ENCODE measurements at places on chromosomes 6 and 20.

DNA sequence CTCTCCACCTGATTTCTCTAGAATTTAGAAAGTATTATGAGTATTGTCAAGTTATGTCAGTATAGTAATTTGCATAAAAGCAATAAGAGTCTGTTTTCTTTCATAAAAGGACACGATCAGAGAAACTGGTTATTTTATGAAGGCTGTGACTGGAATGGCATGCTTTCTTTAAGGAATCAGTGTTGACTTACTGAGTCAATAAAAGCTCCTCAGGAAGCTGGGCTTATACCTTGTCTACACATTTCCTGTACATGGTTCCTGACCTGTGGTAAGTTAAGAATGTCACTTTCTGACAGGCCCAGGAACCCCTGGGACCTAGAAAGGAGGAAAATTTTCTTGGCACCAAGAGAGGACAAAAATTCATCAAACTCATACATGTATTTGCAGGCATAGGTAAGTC is 1224.0 kb upstream of the ADGRB3 start:
- DNase-seq: no peak

DNA sequence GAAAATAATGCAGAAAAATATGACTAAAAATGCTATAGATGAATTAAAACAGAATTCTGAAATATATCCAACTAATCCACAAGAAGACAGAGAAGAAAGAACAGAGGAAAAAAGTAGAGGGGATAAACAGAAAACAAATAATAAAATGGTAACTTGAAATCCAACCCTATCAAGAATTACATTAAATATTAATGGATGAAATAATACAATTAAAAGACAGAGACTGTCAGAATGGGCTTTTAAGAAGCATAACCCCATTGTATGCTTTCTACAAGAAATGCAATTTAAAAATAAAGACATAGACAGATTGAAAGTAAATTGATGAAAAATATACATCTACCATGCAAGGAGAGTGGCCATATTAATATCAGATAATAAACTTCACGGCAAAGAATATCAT is 15.4 kb downstream of the NHLRC1 start:
- no peak for DNase-seq

- no peak for DNase-seq
Measured at GRCh38 chr6:89458704-89459103, 25.8 kb downstream of the ANKRD6 start.

DNA sequence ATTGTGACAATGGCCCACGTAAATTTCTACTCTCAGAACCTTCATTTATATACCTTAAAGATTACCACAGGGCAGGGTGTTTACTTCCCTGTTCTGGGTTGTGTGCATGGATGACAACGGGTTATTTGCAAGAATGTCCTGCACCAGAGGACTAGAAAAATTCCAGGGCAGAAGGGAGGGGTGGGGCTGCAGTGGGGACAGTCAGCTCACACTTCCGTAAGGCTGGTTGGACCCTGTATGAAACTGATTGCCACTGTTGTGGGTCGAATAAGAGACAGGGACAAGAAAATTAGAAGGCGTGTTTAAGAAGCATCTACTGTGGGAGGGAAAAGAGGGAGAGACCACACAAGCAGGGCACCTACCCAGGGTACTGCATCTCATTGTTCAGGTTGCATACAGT is 96.5 kb downstream of the SNAP25 start:
- DNase-seq: no peak

- no peak for DNase-seq
Measured at GRCh38 chr6:72890233-72890632, 268.4 kb downstream of the KCNQ5 start.

GRCh38 chr20:36856195-36856594 is 19.7 kb upstream of the TLDC2 start:
- no peak for DNase-seq

GRCh38 chr6:169556758-169557548 is 144.9 kb downstream of the WDR27 start:
- DNase-seq: peak; percentile 64

- no peak for DNase-seq
Measured at GRCh38 chr6:45293306-45293705, 34.8 kb upstream of the RUNX2 start.

DNA sequence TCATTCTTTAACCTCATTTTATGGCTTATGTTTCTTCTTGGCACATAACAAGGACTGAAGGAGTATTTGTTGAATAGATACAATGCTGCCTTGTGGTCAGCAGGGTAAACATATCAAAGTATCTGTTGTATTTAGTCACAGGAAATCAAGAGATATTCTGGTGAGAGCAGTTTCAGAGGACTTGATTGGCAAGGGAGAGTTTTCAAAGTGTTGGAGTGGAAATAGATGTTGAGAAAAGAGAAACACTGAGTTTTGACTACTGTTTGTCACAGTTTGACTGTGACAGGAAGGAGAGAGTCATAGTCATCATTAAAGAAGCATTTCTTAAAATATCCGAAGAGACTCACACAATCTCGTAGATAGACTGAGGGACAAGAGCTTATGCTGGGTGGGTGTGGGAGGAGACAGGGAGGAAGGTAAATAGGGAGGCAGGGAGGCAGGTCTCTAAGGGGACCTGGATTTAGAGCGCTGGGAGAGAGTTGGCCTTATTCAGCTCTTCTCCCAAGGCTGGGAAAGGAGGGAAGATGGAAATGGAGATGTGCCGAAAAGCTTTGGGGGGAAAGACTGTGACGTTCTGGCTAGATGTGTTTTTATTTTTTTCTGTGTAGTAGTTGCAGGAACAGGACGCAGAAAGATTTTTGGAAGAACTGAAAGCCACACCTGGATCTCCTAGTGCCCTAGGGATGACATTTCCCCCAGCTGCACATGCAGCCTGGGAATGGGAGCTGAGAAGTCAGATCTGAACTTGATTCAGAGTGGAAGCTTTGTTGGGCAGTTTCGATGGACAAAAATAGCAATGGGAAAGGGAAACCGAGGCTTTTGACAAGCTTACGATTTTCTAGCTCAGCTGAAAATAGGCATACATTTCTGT is 65.0 kb upstream of the IFNGR1 start:
- no peak for DNase-seq

GRCh38 chr6:33869826-33870423 is 66.1 kb upstream of the MLN start:
- DNase-seq: no peak

DNA sequence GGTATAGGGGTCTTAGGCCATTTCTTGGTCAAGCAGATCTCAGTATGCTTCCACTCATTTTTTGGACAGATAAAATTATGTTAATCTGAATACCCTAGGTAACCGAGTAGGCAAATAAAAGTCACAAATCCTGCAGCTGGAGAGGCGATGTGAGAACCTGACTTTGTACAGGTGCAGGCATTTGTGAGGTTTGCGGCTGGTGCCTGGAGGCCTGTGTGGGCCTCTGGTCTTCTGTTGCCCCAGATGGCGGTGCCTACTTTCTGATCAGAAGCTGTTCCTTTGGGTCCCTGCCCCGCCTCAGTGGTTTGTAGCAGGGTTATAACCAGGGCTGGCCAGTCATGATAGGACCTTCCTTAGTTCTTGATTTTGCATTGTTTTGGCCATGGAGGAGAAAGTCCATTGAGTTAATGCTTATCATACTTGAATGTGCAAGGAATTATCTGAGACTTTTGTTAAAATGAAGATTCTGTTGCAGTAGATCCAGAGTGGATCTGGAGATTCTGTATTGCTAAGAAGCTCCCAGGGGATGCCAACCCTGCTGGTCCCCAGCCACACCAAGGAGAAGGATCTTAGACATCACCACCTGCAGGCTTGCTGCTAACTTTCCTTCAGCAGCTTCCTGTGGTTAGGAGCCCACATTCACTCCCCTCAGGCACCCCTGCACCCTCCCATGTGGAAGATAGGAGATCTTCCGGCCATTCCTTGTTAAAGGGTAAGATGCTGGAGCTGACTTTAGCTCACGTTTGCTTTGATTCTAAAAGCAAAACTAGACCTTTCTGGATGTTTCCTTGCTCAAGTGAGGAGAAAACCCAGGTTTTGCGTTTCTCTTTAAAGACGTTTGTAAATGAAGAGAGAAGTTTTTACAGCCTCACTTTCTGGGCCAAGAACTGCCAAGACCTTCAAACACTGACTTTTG is 50.7 kb downstream of the LRRC1 start:
- DNase-seq: no peak

- no peak for DNase-seq
Measured at GRCh38 chr20:11529047-11529446, 388.6 kb upstream of the BTBD3 start.

- DNase-seq: no peak
Measured at GRCh38 chr6:67252663-67253062, 1382.4 kb upstream of the ADGRB3 start.

DNA sequence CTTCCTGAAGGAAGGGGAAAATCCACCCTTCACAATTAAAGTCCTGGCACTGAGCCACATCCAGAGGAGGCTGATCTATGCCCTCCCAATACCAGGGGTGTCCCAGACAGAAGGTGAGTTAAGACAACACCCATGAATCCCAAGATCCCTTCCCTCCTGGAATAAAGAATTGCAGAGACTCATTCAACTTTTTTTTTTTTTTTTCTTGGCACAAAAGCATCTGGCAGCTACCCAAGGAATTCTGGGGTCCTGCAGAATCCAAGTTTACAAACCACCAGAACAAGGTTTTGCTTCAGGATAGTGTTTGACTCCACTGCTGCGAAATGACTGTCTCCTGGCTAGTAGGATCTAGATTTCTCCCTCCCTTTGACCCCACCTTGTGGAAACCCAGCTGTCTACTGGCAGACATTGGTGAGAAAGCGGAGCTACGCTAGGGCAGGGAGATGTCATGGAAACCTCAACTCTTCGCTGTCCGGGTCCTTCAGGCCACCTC is 37.4 kb downstream of the JAG1 start:
- DNase-seq: no peak

- DNase-seq: no peak
Measured at GRCh38 chr6:20866036-20866435, 331.8 kb downstream of the CDKAL1 start.

GRCh38 chr20:1860446-1860845 is 34.8 kb upstream of the SIRPA start:
- DNase-seq: no peak

GRCh38 chr6:84415517-84415916 is 188.1 kb upstream of the CEP162 start:
- DNase-seq: no peak

DNA sequence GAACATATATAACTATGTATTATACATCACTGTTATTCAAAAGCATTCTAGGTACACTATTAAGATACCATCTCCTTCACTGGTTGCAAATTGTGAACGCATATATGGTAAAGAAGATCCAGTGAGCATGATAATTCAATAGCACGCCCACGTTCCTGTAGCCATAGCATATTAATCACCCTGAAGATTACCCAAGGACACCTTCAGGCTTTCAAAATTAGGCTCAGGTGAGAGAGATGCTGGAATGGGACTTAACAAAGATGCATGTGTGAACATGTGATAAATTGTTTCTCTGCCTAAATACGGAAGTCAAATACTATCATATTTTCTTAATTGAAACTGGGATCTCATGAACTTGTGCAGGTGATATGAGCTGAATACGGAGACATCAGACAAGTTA is 303.5 kb downstream of the PTPRK start:
- DNase-seq: no peak

GRCh38 chr6:118744261-118744941 is 93.0 kb upstream of the CEP85L start:
- DNase-seq: no peak

DNA sequence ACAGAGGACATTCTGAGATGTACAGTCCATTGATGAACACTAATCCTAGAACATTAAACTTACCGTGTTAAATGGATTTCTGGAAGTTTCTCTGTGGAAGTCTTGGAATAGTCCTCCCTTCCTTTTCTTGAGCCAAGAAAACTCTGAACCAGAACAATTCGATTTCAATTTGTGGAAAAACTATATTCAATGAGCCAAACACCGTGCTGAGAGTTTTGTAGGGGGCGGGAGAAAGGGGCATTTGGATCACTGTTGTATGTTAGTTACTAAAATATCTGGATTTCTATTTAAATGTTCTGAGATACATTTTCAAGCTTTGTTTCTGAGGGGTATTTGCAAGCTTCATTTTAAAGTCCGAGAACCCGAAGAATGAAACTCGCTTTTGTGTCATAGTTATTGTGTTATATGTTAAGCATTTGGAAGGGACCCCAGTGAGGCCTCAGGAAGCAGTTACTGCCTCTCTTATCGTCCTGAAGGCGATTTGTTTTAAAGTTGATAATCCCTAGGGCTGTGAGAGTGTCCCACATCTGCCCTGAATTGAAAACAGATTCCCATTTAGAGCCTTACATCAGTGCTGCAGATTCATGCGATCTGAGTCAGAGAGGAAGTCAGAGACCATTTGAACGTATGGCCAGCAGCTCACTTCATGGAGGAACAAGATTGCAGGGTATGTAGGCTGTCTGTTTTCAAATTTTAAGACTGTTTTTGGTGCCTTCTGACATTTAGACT is 70.8 kb upstream of the SASH1 start:
- no peak for DNase-seq

- no peak for DNase-seq
Measured at GRCh38 chr6:11353921-11354389, 121.5 kb upstream of the NEDD9 start.

- DNase-seq: no peak
Measured at GRCh38 chr6:52749556-52750152, 13.6 kb downstream of the GSTA2 start.

DNA sequence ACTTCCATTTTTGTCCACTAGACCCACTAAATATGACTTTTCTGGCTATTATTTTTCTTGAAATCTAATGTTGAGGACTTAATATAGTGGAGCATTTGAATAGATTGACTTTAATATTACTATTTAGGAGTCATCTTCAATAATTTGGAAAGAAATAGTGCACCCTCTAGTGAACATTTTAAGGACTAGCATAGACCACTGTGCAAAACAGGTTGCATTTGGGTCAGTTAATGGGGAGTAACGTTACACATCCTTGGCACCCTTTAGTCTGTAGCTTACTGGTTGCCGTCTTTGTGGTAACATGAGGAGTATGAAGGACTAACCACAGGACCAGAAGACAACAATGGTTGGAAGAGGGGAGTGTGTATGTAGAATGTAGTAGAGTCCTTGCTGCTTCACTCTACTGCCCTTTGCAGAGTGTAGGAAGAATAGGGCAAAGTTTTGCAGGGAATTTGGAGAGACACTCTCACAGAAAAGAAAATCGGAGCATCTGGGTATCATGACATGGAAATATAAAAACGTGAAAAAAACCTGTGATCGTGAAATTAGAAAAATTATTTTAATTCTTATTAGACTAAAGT is 25.2 kb downstream of the RFPL4B start:
- no peak for DNase-seq

- DNase-seq: no peak
Measured at GRCh38 chr6:149761438-149761837, 11.9 kb downstream of the PCMT1 start.

DNA sequence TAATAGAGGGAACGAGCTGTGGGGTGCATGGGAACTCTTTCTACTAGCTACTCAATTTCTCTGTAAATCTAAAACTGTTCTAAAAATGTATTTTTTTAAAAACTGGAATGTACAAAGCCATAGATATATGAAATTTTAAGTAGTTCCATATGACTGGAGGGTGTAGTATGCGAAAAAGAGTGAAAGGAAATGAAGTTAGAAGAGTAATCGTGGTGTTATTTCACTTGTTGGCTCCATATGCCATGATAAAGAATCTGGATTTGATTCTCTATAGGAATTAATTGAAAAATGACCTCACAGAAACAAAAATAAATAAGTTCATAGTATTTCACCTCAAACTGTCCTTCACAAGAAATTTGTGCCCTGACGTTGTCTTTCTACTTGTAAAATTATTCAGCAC is 500.2 kb downstream of the TENT5A start:
- DNase-seq: no peak
